GM04504 (cell line): ENCODE measurements at places on chromosomes 6 and 20.
A peak's percentile ranks its signal among the peaks of the same experiment; 100 is the strongest.

GRCh38 chr20:63706027-63706695, 1.6 kb downstream of the ARFRP1 start:
- DNase-seq: no peak

GRCh38 chr20:41774291-41774690, 156.1 kb upstream of the CHD6 start:
- no peak for DNase-seq

DNA sequence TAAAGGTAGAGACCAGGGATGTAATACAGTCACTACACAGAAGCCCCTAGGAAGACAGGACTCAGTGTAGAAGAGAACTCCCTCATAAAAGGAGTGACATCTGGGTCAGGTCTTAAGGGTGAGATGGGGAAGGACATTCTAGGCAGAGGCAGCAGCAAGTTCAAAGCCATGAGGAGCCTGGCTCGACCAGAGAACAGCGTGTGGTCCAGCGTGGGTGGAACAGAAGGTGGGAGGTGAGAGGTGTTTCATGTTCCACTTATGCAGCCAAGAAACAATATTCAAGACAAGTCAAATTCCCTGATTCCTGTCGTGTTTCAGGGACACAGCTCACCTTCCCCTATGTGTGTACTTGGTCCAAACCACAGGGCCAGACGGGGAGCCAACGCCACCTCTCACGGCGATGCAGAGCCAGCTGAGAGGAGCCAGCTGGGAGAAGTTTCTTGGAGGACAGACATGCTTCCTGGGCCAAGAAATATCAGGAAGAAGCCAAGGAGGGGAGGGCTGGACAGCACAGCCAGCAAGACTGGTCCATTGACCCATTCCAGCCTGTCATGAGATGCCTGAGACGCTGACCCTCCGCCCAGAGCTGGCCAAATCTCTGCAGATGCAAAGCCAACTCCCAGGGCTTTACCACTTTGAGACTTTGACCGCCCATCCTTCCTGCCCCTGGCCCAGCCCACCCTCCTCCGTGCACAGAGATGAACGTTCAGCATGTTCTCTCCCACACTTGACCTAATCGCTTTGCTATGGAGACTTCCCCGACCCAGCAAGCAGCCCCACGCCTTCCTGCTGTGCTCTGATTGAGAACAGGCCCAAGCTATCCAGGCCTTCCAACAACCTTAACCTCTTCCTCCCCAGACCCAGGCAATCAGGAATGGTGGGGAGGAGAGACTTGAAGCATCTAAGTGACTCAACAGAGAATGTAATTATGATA, 113.8 kb downstream of the PRND start:
- DNase-seq: peak; percentile 16

DNA sequence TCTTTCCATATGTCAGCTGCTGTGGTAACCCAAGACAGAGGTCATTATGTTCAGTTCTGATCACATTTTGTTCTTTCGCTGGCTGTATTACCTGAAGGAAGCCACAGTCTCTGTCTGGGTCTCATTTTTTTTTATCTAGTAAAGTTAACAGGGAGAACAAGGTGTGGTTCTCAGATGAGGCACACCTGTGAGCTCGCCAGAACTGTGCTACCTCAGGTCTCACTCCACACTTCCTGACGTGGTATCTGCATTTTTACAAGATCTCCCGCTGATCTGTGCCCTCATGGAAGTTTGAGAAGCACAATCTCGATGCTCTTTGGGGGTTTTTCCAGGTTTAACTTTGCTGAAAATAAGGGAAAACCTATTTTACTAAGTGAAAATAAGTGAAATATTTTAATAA, 169.5 kb upstream of the CENPW start:
- DNase-seq: no peak

- DNase-seq: no peak
These were observed 131.9 kb upstream of the BACH2 start for GRCh38 chr6:90428514-90428913.

- no peak for DNase-seq
These were observed 3.7 kb upstream of the FASTKD5 start for GRCh38 chr20:3163099-3164042.

DNA sequence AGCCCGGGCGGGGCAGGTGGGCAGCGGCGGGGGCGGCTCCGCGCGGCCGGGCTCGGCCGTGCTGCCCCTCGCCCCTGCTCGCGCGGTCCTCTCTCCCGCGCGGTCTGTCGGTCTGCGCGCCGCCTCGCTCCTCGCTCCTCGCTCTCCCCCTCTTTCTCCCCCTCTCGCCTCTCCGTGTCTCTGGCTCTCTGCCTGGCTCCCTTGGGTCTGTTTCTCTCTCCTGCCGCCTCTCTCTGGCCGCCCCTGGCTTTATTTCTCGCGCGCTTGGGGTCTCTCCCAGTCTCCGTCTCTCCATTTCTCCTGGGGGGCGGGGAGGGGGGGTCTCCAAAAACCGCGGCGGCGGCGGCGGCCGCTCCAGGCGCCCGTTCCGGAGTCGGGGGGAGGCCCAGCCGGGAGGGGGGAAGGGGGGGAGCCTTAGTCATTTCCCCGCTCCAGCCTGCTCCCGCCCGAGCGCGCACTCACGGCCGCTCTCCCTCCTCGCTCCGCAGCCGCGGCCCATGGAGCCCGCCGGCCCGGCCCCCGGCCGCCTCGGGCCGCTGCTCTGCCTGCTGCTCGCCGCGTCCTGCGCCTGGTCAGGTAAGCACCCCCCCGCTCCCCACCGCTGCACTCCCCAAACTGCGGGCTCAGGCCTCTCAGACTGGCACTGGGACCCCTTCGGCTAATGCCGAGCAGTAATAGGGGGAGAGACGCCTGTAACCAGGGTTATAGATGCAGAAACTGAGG, at the start of gene SIRPA:
Gene SIRPA (plus strand): TSS at position 457 of the 723 bp plus-strand sequence. CDS start 41 bp downstream, at position 498.
- DNase-seq: peak; percentile 40
